ENCODE measurements at places on chromosomes 5 and 9.

GRCh38 chr5:161660806-161661205, 24.7 kb upstream of the GABRA6 start:
- DNase-seq, result no peak

- DNase-seq, result no peak
These were observed 32.3 kb upstream of the ZNF462 start for GRCh38 chr9:106830527-106831150.

- DNase-seq, result no peak
These were observed 4.8 kb upstream of the PLGRKT start for GRCh38 chr9:5442400-5443011.

- DNase-seq, result no peak
These were observed 116.0 kb upstream of the LMX1B start for GRCh38 chr9:126497660-126498275.

GRCh38 chr5:134651531-134651930, 2.9 kb downstream of the SEC24A start:
- no peak for DNase-seq

GRCh38 chr9:18936094-18936871, 96.7 kb downstream of the SAXO1 start:
- no peak for DNase-seq

DNA sequence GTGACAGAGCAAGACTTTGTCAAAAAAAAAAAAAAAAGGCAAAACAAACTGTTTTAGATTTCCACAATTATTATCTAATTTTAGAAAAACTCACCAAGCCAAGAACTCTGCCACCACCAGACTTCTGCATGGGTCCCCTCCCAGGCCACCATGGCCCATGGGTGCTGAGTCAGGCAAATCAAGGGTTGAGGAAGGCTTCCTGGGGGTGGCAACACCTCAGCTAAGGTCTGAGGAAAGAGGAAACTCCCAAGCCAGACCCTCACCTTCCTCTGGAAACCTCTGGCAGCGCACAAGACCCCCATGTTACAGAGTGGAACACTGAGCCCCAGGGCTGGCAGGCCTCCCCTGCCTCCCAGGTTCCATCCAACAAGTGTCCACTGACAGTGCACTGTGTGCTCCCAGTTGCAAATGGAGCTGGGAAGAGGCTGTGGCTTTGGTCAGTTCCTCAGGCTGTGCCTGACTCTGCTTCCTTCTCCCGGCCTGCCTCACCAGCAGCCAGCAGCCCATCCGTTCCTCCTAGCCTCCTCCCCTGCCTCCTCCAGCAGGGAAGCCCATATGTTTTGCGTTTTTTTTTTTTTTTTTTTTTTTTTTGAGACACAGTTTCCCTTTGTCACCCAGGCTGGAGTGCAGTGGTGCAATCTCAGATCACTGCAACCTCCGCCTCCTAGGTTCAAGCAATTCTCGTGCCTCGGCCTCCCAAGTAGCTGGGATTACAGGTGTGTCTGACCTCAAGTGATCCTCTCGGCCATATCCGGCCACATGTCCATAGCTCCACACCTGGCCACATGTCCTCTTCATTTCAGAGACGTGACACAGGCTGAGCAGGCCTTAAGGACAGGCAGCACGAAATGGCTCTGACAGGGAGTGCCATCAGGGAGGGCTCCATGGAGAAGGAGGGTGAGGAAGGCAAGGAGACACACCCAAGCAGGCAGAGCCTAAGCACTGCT, 3.5 kb upstream of the SUSD3 start:
- no peak for DNase-seq

DNA sequence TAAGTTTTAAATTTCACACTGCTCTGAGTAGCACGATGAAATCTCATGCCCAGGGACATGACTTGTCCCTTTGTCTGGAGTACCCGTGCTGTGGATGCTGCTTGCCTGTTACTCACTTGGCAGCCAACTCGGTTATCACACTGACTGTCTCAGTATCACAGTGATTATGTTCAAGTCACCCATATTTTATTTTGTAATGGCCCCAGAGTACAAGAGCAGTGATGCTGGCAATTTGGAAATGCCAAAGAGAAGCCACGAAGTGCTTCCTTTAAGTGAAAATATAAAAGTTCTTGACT, 22.8 kb upstream of the SCGB3A2 start:
- DNase-seq, result no peak

- no peak for DNase-seq
These were observed 14.7 kb upstream of the OMD start for GRCh38 chr9:92438900-92439526.
